ENCODE measurements at places on chromosomes 2 and 18. TPM values are rescaled to one million over a fixed set of nuclear protein-coding genes. Genes with fewer than 3 reads are reported as not detected.

- no peak for DNase-seq
Measured at GRCh38 chr2:854460-854859, 96.2 kb upstream of the SNTG2 start.

GRCh38 chr2:202267495-202267894 is 1.9 kb downstream of the NOP58 start:
- no peak for DNase-seq

GRCh38 chr2:30509716-30510115 is 62.7 kb downstream of the LCLAT1 start:
- DNase-seq: no peak

GRCh38 chr2:16623564-16624435 is 41.8 kb downstream of the CYRIA start:
- no peak for DNase-seq

DNA sequence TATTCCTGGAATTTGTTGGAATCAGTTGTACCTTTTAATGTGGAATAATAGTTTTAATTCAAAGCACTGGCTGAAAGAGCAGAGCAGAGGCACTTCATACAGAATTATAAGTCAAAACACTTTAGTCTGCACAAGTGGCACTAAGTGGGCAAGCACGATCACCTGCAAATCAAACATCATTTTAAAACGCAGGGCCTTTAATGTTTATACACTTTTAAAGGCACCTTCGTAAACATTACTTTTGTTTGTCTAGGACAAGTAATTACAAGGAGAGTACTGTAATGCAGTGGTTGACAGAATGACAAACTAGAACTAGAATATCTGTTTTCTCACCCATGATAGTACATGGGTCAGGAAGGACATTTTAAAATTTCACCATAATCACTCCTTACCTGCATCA is 36.4 kb downstream of the LANCL1 start:
- DNase-seq: no peak

- no peak for DNase-seq
Measured at GRCh38 chr2:152637251-152637650, 80.0 kb downstream of the PRPF40A start.

GRCh38 chr18:31658670-31659575 is 25.5 kb downstream of the B4GALT6 start:
- no peak for DNase-seq

GRCh38 chr18:58386780-58387179 is 242.1 kb downstream of the ALPK2 start:
- DNase-seq: no peak

DNA sequence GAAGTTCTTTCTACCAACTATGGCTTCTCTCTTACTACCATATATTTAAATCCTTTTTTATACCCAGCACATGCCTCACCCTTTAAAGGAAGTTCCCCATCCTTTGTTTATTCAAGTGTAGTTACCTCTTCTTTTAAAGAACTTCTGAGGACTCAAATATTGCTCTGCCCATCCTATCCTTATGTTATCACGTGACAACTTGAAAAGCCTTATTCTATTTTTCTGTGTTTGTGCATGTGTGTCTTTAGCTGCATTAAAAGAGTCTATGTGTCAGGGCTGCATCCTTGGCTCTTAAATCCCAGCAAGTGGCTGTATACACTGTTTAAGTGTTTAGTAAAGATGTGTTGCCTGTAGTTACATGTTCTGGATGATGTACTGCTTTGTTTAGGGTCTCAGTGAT is 22.5 kb downstream of the FSHR start:
- no peak for DNase-seq

DNA sequence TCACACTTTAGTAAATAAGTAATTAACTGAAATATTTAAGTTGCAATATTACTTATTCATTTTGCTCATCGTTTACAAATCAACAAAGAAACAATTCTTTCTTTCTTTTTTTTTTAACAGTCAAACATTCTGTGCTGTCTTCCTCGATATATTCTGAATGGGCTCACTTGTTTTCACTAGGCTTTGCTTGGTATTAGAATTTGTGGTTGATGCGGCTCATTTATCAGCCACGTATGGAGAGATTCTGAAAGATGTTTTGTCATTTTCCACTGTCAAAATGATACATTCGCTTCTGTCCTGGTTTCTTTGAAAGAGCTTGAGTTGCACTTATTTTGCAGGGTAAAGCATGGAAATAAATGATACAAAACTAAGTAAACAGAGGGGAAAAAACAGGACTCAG is 323.7 kb downstream of the LRRTM1 start:
- DNase-seq: no peak

- DNase-seq: peak; percentile 31
Measured at GRCh38 chr2:237581751-237582746, 8.5 kb downstream of the RAB17 start.

DNA sequence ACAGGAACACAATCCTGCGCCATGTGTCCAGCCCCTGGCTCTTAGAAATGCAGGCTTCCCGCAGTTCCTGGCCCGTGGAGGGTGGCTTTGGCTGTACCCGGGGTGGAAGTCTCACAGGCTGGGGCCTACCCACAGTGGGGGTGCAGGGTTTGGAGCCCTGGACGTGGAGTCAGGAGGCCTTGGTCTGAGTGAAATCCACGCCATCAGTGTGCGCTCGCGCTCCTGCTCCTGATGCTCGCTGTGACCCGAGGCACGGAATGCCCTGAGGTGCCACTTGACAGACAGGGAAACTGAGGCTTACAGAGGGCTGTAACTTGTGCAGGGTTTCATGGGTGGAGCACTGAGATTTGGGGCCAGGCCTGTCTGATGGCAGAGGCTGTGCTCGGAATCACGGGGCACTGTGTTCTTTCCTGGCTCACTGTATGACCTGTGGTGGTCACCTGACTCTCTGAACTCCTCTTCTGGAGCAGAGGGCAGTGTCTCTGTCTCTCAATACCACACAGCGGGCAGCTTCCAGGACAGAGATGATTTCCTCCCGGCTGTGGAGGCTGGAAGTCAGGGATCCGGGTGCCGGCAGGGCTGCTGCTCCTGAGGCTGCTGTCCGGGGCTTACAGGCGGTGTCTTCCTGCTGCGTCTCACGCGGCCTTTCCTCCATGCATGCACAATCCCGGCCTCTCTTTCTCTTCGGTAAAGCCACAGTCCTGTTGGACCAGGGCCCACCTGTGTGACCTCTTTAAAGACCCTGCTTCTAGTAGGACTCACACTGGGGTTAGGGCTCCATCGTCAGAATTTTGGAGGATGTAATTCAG is 25.9 kb upstream of the ALLC start:
- DNase-seq: no peak

DNA sequence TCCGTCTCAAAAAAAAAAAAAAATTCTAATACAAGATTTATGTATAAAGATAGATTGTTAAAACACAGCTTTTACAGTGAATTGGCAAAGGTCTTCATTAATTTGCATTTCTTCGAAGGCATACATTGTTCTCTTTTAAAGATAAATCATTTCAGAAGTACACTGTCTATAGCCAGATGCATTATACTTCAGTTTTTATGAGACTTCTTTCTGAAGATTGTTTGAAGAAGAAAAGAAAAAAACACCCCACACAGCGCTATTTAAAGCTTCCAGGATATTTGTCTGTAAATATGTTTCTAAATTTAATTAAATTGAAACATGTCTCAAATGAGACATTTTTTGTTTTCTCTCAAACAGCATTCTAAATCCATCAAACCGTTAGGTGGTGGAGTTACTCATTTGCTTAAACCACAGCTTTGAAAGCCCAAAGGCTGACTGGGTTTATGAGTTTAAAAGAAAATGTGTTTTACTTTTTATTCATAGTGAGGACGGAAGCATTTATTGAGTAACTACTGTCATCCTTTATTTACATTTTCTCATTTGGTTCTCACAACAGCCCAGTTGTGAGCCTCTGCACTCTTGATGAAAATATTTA is 42.4 kb upstream of the C1GALT1C1L start:
- DNase-seq: no peak

DNA sequence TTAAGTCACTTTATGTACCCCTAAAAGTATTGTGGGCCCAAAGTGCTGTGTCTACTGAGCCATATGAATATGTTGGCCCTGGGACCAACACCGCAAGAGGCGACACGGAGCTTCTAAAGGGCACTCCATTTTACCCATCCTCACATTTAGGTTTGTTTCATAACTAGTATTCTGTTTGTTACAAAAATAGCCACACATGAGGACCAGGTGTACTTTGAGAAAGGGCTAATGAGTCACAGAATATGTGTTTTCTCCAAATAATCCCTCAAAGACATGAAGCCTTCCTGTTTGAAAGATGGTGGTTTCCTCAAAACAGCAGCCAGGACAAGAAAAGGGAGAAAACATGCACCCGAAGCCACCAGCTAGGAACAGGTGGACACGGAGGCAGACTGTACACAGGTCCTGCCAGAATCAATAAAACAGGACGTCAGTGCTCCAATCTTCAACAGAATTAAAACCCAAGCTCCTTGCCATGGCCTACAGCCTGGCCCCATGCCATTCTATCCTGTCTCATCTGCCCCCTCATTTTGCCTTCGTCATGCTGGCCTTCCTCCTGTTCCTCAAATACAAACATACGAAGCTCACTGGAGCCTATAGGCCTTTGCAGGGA is 21.8 kb upstream of the GRB14 start:
- no peak for DNase-seq

DNA sequence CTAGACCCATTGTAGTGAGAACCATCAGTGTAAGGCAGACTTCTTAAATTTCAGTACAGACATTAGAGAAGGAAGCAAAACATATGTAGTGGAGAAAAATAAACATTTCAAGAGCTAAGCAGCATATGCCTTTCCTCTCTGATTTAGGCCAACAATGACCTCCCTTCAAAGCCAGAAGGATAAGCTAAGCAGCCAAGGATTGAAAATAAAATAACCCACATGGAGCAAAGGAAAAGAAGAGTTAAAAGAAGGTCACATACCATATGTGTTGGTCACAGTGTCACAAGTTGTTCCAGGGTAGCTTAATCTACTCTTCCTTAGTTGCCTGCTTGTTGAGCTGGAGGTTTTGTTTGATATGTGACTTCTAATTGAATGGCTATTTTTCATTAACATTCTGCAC is 15.6 kb upstream of the LAMA1 start:
- DNase-seq: no peak

DNA sequence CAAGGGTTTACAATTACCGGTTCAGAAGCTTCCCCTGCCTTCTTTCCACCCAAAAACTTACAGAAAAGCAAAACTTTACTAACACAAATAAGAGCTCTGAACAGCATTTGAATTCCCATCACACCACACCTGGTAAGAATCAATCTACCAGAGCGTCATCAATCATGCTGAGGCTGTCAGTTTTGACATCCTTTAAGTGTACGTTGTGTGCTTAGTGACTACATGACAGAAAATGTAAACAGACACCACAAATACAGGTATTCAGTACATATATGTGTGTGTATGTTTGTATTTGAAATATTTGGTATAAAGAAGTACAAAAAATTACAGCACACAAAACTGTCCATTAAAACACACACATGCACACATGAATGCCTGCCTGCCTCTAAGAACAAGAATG is 523.5 kb downstream of the TMEM182 start:
- no peak for DNase-seq

- no peak for DNase-seq
Measured at GRCh38 chr2:85761512-85761944, 7.7 kb downstream of the ATOH8 start.

- no peak for DNase-seq
Measured at GRCh38 chr18:55351241-55351691, 236.7 kb downstream of the TCF4 start.

- DNase-seq: no peak
Measured at GRCh38 chr18:53457068-53457467, 767.4 kb downstream of the MBD2 start.

- DNase-seq: no peak
Measured at GRCh38 chr2:127095367-127095641, 11.7 kb downstream of the BIN1 start.

DNA sequence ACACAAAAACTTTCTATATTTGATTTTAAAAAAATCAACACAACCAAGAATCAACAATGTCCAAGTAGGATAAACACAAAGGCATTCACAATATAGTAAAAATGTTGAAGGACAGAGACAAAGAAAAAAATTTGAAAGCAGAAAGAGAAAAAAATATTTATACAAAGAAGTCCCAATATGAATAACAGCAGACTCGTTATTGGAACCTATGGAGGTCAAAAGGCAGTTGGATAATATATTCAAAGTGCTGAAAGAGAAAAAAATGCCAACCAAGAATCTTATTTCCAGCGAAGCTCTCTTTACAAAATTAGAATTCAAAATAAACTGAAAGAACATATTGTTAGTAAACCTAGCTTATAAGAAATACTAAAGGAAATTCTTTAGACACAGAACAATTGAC is 859.5 kb downstream of the LRP1B start:
- no peak for DNase-seq

GRCh38 chr2:218229239-218229638 is 12.2 kb downstream of the ARPC2 start:
- peak; percentile 20 for DNase-seq

GRCh38 chr2:79189465-79189864 is 29.9 kb upstream of the REG3A start:
- no peak for DNase-seq

- no peak for DNase-seq
Measured at GRCh38 chr2:13020469-13020868, 303.7 kb downstream of the TRIB2 start.

DNA sequence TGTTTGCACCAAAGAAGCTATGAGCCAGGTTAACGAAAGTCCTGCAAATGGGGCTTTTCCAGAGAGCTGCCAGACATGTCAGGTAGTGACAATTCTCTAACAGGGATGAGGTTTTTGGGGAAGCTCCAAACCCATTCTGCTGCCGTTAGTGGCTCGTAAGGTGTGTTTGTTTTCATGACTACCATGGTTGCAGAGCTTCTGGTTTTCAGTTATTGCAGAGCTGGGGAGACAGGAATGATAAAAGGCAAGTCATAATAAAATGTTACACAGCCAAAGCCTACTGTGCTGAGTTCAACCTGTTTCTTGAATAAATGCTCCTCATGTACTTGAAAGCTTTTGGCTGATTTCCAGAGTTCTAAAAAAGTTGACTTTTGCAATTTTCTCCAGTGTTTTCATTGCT is 209.2 kb upstream of the STK17B start:
- DNase-seq: no peak

DNA sequence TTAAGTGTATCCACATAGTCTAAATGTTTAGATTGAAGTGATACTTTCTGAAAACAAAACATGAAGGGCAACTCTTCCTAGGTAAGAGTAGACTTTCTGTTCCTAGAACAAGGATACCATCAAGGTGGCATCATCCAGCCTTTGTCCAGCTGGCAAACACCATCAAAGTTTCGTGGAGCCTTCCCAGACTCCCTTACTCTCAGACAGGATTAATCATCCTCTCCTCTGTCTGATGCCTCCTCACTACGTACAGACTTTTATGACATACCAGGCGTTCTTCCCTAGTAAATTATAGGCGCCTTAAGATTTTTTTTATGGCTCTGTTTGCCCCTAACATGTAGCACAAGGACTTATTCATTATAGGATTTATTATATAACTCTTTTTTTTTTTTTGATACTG is 29.4 kb upstream of the ASNSD1 start:
- DNase-seq: no peak

GRCh38 chr18:25229920-25230319 is 122.0 kb downstream of the ZNF521 start:
- no peak for DNase-seq

- DNase-seq: peak; percentile 4
Measured at GRCh38 chr18:54357082-54357659, 487 bp downstream of the STARD6 start.

ELMOD3 gene
- total RNA-seq: 5.5 TPM

CNNM3 gene
- 26.1 TPM for total RNA-seq

STK39 gene
- 24.9 TPM for total RNA-seq

ZDBF2 gene
- 5.2 TPM for total RNA-seq

TBR1 gene
- total RNA-seq: not detected

ADCYAP1 gene
- total RNA-seq: not detected

FBXO41 gene
- total RNA-seq: 27.6 TPM

IL1RL2 gene
- 0.60 TPM for total RNA-seq

C1QL2 gene
- total RNA-seq: not detected

NEU4 gene
- total RNA-seq: not detected

DSEL gene
- total RNA-seq: 0.50 TPM

ANTXR1 gene
- total RNA-seq: 0.79 TPM

DHRS9 gene
- total RNA-seq: 3.9 TPM
